ENCODE measurements at places on chromosomes 2 and 18.

DNA sequence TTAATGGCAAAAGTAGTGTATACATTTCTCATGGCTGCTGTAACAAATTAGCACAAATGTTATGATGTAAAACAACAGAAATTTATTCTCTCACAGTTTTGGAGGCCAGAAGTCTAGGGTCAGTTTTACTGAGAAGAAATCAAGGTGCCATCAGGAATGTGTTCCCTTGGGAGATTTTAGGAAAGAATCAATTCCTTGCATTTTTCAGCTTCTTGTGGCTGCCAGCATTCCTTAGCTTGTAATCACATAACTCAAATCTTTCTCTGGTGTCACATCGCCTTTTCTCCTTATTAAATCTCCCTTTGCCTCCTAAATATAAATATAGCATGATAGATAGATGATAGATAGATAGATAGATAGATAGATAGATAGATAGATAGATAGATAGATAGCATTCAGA lies 307.0 kb upstream of the REG3G start:
- DNase-seq = no peak

GRCh38 chr18:38805256-38805655 lies 1239.7 kb upstream of the CELF4 start:
- DNase-seq = no peak

- no peak for DNase-seq
Measured at GRCh38 chr2:106144621-106145331, 49.3 kb downstream of the UXS1 start.

- no peak for DNase-seq
Measured at GRCh38 chr2:36125702-36126101, 229.9 kb upstream of the CRIM1 start.

DNA sequence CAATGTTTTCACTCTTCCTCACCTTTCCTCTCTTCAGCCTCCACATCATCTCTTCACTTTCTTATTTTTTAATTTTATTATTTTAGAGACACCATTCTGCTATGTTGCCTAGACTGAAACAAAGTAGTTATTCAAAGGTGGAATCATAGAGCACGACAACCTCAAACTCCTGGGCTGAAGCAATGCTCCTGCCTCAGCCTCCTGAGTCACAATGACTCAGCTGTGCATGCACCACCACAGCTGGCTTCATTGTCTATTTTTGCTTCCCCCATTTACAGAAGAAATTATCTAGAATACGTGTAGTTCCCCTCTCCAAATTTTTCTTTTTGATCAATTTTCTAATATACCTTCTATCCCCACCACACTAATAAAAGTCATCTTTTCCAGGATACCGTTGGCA lies 911.5 kb upstream of the SOX11 start:
- no peak for DNase-seq

- DNase-seq = peak; percentile 73
Measured at GRCh38 chr2:30706534-30707303, 100.5 kb downstream of the CAPN13 start.

- no peak for DNase-seq
Measured at GRCh38 chr2:144904612-144905011, 384.7 kb upstream of the ZEB2 start.

DNA sequence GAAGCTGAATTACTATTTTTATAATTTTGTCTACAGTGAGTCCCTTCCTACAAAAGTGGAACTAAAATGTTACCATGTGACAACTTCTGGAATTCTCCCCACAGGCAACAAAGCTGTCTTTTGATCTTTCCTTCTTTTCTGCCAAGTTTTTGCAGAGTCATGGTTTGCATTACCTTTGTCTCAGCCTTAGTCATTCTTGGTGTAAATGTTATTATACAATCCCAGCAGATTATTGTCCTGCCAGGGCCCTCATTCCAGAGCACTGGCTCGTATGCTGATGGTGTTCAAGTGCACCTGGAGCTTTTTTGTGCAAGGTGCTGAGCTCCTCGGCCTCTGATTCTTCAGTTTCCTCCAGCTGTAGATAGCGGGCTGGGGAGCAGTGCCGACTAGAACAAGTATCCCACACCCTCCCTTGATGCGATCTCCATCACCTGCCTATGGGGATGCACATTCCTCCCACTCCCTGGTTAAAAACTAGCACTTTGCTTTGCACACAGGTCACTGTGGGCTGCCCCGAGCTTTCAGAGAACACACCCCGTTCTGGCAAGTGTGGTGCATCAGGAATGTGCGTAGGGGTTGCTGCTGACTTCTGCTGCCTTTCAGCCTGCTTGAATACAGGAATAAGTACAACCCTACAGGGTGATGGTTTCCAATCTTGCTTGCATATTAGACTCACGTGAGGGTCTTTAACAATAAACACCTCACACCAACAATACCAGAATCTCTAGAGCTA lies 263.6 kb downstream of the RNF144A start:
- DNase-seq = no peak

DNA sequence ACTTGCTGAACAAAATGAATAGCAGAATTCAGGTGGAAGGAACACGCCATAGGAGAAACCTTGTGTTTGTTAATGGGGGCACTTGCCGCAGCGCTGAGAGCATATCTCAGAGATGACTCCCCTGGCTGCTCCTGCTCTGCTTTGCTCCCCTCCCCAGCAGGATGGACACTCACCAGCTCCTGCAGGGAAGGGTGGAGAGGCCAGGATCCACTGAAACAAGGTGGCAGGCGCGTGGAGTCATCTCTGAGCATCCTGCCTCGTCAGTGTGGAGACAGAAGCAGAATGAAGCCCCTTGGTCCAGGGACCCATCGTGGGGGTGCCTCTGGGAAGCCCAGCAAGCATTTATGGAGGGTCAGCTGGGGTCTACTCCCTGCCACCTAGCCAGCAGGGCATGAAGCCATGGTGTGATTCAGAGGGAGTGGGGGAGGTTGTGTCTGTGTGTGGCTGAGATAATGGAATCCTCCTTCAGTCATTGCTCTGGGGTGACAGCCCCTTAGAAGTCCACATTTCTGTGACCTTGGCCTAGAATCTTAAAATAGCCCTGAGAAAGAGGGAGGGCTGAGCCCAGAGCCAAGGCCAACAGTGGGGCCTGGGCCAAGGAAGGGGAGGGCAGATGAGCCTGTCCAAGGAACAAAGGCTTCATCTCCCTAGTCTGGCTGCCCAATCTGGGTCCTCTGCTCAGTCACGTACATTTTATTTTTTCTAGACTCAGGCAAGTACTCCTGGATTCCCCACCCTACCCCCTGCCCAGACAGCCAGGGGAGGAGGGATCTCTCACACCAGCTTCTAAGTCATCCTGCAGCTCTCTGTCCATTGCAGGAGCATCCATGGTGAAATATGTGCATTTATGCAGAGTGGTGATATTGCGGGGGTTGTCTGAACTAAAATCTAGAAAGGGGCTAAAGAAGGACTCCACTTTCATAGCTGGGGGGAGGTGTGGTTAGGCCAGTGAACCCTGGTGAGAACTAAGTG lies 215.4 kb downstream of the ZBTB7C start:
- DNase-seq = no peak

DNA sequence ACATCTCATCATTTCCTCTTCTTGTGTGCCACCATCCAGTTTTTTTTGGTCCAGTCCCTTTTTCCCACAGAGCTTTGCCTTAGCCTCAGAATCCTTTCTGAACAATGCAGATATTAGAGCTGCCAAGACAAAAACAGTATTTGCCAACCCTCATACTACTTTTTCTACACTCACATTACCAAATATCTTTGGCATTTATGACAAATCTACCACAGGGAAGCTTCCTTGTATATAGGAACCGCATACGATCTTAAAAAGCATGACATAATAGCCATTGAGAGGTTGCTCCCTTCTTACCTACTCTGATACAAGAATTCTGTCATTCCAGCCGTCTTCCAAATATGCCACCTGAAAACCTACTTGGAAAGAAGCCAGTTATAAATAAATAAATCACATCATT lies 9.4 kb downstream of the ZNF24 start:
- DNase-seq = no peak

- no peak for DNase-seq
Measured at GRCh38 chr2:19751631-19752030, 150.2 kb downstream of the TTC32 start.

DNA sequence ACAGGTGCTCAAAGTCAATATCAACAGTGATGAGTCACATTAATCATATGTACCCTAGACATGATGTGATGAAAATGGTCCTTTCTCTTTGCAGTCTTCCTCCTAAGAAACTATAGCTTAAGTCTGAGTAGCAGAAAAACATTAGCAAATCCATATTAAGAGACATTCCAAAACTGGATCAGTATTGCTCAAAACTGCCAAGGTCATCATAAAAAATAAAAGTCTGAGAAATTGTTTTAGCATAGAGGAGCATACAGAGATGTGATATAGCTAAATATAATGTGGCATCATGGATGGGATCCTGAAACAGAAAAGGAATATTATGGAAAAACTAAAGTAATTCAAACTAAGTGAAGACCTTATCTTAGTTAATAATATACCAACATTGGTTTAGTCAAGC lies 1316.1 kb downstream of the SUCLG1 start:
- no peak for DNase-seq

- no peak for DNase-seq
Measured at GRCh38 chr2:28546242-28546641, 50.4 kb downstream of the PLB1 start.

DNA sequence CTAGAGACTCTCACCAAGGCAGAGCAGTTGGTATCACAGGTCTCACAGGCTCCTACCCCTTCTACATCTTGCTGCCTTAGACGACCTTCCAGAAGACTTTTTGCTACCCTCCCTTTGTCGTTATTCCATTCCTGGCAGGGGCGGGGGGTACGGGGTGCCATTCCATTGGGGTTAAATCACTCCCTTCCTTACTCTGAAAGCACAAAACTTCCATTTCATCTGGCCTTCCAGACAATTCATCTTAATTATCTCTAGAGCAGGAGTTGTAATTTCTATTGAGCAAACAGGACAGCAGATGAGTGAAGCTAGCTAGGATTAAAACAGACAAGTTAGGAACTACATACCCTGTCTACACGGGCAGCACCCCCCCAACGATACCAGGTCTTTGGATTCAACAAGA lies 276.2 kb upstream of the TANK start:
- no peak for DNase-seq

- no peak for DNase-seq
Measured at GRCh38 chr2:16262526-16263178, 322.3 kb downstream of the MYCN start.

DNA sequence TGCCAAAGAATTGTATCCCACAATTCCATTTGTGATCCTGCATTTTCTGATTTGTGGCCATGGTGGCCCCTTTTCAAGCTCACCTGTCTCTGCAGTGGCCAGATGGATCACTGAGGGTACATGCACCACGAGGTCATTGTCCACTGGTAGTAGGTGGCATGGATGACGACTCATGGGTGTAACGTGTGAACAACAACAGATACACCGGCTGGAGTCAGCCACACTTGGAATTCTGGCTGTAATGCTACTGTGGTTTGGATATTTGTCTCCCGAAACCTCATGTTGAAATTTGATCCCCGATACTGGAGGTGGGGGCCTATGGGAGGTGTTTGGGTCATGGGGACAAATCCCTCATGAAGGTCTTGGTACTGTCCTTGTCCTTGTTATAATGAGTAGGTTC lies 102.2 kb upstream of the TAF1B start:
- no peak for DNase-seq

GRCh38 chr2:45568935-45569334 lies 42.1 kb downstream of the SRBD1 start:
- DNase-seq = no peak

GRCh38 chr18:32302806-32303205 lies 113.0 kb downstream of the MEP1B start:
- DNase-seq = no peak

- DNase-seq = no peak
Measured at GRCh38 chr2:168323529-168324021, 76.2 kb upstream of the STK39 start.

DNA sequence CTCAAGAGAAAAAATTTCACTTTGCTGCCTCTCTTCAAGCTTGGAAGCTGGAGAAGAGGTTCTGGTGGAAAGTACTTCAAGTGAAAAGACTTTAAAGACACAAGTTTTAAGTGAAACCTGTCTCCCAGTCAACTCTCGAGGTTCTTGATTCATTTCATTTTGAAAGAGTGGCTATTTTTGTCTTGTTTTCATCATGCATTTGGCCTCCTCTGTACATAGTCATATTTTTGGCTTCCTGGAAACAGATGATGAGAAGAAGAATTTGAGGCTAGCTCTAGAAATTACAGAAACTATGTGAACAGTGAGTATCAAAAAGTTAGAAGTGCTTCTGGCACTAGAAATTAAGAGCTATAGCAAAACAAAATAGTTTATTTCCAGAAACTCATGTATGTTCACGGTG lies 124.8 kb downstream of the DTNA start:
- no peak for DNase-seq

GRCh38 chr18:49510393-49511115 lies 23.5 kb upstream of the C18orf32 start:
- peak; percentile 85 for DNase-seq

DNA sequence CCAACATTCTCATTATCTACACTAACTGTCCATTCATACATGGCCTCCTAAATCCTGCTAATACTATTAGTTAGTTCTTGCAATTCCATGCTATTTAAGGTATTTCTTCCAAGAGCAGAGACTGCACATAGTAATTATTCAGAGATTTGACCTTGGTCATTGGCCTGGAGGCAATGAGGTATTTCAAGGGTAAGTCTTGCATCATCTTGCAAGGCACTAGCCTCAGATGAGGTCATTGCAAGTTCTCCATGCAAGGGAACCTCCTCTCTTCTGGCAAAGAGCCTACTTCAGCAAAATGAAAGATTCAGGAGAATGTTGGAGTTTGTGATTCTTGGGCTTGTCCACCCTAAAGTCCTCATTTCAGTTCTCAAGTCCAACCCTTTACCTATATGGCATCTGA lies 48.5 kb upstream of the IKZF2 start:
- no peak for DNase-seq

DNA sequence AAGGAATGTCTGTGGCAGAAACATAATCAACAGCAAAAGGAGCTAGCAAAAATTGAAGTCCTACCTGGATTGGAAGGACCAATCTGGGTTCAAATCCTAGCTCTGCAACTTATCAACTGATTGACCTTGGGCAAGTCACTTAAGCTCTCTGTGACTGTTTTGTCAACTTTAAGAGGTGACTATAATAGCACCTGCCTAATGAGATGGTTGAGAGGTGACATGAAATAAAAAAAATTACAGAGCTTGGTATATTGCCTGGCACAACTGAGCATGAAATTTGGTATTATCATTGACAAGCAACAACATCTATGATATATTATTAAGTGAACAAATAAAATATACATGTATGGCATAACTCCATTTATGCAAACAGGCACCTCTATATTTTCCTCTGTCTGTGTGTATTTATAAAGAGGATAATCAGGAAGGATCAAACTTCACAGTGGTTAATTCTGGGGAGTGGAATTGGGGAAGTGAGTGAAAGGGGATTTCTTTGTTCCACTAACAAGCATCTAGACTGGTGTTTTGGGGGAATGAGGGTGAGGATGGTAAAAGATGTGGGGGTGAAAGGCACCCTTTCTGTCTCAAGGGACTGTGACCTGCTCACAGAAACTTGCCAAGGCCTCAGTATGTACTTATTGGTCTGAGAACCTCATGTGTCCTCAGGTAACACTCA lies 132.8 kb upstream of the SERTAD2 start:
- no peak for DNase-seq

- DNase-seq = no peak
Measured at GRCh38 chr2:200523158-200523557, 2.8 kb upstream of the SGO2 start.

- no peak for DNase-seq
Measured at GRCh38 chr18:21762181-21762772, 21.7 kb downstream of the MIB1 start.

All from NCI-H526 (cell line).